ENCODE measurements at places on chromosomes 11 and 22.
A peak's percentile ranks its signal among the peaks of the same experiment; 100 is the strongest.

- DNase-seq: no peak
Observed at GRCh38 chr22:25697978-25698377, 44.0 kb upstream of the MYO18B start.

DNA sequence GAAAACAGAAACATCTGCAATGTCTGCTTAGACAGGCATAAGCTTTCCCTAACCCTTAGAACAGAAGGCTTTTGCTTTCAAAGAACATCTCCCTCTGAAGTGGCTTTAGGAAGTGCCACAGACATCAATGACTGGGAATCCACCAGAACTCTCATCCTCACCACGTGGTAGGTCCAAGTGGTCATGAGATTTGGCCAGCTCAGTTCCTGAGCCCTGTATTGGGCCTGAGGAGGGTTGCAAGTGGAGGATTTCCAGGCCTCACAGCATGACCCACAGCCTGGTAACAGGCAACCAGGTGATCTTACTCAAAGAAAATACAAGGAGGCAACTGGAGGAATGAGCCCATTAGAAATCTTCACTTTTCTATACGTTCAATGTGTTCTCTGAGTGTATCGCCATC is 1.6 kb downstream of the CASP1 start:
- no peak for DNase-seq

DNA sequence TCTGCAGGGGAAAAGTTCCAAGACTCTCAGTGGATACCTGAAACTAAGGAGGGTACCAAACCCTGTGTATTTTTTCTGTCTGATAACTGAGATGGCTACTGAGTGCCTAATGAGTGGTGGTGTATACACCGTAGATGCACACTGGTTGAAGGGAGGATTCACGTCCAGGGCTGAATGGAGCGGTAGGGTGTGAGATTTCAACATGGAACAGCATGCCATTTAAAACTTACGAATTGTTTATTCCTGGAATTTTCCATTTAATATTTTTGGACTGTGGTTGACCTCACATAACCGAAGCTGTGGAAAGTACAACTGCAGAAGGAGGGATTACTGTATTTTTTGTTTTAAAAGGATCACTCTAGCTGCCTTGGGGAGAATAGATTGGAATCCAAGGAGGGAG is 322.5 kb upstream of the SORL1-AS1 start:
- no peak for DNase-seq

- no peak for DNase-seq
Observed at GRCh38 chr11:117832511-117832910, 8.0 kb upstream of the FXYD2 start.

DNA sequence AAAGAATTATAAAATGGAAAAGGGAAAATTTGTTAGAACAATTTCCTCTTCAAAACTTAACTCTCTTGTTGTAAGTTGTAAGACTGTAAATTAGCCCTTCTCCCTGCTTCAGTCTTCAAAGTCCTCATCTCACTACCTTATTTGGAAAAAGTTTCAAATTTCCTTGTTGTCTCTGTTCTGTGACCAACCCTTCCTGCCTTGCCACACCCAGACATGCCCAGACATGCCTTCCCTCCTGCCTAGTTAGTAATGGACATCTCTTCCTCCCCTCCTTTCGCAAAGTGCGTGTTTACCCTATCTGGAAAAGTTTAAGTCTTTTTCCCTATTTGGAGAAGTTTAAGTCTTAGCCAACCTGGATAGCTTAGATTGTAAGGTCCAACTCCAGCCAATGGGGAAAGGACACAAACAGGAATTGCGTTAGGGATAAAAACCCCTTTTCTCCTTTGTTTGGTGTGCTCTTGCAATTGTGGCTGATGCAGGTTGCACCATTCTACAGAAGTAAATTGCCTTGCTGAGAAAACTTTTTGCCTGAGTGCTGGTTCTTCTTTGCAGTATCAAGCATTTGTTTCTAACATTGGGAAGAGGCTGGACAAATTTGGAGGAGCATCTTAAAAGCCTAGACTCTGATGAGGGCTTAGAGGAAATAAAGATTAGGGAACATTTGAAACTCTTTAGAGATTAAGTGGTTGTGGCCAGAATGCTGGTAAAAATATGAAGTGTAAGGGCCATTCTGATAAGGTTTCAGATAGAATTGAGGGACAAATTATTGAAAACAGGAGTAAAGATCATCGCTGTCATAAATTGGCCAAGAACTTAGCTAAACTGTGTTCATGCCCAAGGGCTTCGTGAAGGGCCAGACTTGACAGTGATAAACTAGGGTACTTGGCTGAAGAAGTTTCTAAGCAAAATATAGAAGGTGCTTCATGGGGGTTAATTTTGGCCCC is 15.4 kb downstream of the OR52K2 start:
- no peak for DNase-seq

DNA sequence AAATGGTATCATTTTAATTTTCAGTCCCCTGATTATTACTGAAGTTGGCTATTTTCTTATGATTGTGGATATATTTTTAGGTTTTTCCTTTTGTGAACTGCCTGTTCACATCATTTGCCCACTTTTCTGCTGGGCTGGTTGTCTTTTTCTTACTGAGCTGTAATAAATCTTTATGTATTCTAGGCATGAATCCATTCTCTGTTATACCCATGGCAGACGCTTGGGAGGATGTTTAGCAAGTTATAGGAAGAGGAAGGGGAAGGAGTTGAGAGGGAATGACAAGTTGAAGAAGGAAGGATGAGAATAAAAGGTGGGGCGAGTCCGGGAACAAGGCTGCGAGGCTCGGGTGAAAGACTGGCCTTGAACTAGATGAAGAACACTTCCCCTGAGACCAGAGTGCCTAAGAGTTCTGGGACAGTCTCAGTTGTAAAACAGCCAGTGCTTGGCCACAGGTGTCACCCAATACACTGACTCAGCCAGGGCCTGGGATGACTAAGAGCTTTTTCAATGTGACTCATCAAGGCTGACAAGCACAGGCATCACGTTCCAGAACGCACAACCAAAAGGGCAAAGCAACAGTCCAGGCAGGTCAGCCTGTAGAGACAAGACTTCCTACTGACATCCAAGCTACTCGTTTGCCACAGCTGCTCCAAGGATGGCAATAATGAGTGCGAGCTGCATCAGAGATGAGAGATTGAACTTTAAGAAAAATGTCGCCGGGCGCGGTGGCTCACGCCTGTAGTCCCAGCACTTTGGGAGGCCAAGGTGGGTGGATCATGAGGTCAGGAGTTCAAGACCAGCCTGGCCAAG is 35.2 kb downstream of the LRFN4 start:
- peak; percentile 93 for DNase-seq

- no peak for DNase-seq
Observed at GRCh38 chr22:31133911-31134310, 6.4 kb downstream of the PLA2G3 start.

DNA sequence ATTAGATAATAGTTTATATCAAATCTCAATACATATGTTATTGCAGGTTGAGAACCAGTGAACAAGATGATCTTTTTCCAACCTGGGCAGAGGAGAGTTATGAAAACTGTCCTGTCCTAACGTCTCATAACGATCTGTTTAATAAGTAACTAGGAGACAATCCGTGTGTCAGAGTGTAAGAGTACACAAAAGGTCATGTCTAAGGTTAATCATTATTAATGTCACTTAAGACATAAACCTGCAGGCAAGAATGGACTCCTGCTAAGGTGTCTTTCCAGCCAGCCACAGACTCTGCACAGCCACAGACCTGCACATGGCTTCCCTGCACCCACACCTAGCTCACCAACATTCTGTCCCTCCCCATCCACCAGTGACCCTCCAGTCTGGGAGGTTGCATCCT is 10.1 kb downstream of the SLC5A4 start:
- DNase-seq: no peak

- no peak for DNase-seq
Observed at GRCh38 chr11:121071846-121072450, 29.1 kb upstream of the TECTA start.

DNA sequence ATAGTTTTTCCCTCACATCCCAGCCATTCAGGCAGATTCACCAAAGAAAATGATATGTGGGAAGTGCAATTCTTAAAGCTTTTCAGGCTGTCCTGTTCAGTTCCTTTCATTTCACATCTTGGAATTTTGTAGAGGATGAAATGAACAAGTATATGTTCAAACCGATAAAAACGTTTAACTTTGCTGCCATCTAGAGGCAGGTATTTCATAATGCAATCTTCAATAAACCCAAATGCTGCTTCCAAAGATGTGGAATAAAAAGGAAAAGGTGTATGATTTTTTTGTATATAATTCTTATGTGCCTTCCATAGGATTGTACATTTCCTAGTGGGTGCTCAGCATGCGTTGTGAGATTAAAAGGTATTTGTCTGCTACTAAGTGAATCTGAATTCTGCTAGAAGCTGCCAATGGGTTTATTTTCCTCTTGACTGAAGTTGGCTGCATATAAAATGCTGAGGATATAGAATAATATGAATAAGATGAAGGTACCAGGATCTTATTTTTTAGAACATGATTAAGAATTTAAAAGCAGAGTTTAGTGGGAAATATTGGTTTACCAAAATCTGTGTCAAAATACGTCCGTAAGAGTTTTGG is 199.3 kb downstream of the PGR start:
- DNase-seq: peak; percentile 73

DNA sequence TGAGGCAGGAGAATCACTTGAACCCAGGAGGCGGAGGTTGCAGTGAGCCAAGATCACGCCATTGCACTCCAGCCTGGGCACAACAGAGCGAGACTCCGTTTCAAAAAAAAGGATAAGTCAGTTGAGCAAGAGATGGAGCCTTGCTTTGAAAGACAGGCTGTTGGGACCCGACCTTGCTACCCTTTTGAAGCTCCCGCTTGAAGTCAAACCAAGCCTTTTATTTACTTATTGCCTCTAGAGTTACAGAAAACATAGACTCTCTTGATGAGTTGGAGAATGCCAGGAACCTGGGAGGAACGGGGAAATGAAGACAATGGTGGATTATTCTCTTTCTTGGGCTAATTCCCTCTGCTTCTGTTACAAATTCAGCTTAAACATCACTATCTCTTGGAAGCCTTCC is 4.9 kb downstream of the SYN3 start:
- no peak for DNase-seq

- DNase-seq: peak; percentile 70
Observed at GRCh38 chr22:28250036-28250695, 331.1 kb upstream of the PITPNB start.

GRCh38 chr11:79942646-79943045 is 501.8 kb upstream of the TENM4 start:
- no peak for DNase-seq

GRCh38 chr22:37880668-37881440 is 25.2 kb upstream of the MICALL1 start:
- peak; percentile 52 for DNase-seq

GRCh38 chr11:77547863-77548551 is 41.7 kb upstream of the AQP11 start:
- peak; percentile 71 for DNase-seq

GRCh38 chr11:45644981-45645889 is 20.2 kb downstream of the CHST1 start:
- DNase-seq: no peak

DNA sequence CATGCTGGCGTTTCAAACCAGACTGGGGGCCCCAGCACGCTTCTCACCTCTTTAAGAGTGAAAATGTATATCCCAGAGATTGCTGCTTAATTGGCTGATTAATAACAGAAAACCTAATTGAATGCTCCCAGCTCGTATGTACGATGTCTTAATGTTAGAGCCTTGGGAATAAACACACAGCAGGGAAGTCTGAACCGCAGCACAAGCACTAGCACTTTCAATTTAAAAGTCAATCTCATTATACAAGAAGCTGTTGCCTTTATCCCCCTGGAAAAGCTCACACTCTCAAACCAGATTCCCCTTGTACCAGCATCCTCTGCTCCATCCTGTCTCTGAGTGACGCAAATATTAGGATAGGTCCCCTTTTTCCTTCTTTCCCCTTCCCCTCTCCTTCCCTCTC is 449.1 kb downstream of the MN1 start:
- DNase-seq: no peak

GRCh38 chr11:61891331-61892084 is at the start of gene FADS3:
Gene FADS3, minus strand, starts transcription at chr11:61891545. Its CDS starts 164 bp downstream, at chr11:61891381.
- peak; percentile 59 for DNase-seq

- no peak for DNase-seq
Observed at GRCh38 chr22:38126928-38127668, 16.6 kb upstream of the BAIAP2L2 start.

GRCh38 chr11:38332046-38332445 is 1734.0 kb upstream of the RAG2 start:
- no peak for DNase-seq

GRCh38 chr11:57379732-57380131 is 1.2 kb downstream of the PRG3 start:
- DNase-seq: peak; percentile 35

GRCh38 chr11:22807391-22807790 is 22.2 kb downstream of the SVIP start:
- DNase-seq: no peak

DNA sequence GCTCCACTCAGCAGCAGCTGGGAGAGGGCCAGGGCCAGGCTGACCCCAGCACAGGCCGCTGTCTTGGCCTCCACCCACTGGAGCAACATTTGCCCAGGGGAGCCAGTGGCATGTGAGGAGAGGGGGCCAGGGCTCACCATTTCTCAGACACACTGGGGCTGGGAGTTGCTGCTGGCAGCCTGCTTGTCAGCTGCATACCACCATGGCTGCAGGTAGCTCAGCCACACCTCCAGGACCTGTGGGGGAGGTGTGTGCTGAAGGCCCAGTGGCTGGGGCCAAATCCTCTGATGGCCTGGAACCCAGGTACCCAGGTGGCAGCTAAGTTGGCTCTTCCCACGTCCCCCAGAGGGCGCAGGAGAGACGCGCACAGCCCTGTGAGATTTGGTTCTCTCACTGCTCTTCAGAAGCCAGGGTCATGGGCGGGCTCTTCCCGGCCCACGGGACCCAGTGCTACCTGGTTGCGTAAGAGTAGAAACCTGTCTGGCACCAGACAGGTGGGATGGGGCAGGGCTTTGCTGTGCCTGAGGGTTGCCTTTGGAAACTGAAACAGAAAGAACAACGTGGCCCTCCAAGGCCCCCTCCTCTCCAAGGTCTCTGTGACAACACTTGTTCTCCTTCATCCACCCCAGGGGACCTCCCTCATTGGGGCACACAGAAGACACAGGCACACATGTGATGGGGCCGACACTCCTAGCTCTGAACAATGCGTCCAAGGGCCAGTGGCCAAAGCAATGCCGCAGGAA is 98.8 kb downstream of the MED15 start:
- peak; percentile 58 for DNase-seq

GRCh38 chr11:27242591-27242990 is 120.4 kb downstream of the CCDC34 start:
- peak; percentile 77 for DNase-seq

GRCh38 chr11:870127-870413 is 27.4 kb downstream of the TSPAN4 start:
- no peak for DNase-seq

GRCh38 chr11:121394785-121395184 is 57.3 kb upstream of the SORL1 start:
- no peak for DNase-seq

GRCh38 chr11:46075928-46076327 is 45.3 kb downstream of the PHF21A start:
- DNase-seq: no peak

GRCh38 chr22:23888615-23889401 is 5.4 kb upstream of the MIF start:
- peak; percentile 48 for DNase-seq

- no peak for DNase-seq
Observed at GRCh38 chr11:115217726-115218311, 286.4 kb downstream of the CADM1 start.
